ENCODE measurements at places on chromosomes 16 and 17. TPM values are rescaled to one million over a fixed set of nuclear protein-coding genes. Genes with fewer than 3 reads are reported as not detected.

DNA sequence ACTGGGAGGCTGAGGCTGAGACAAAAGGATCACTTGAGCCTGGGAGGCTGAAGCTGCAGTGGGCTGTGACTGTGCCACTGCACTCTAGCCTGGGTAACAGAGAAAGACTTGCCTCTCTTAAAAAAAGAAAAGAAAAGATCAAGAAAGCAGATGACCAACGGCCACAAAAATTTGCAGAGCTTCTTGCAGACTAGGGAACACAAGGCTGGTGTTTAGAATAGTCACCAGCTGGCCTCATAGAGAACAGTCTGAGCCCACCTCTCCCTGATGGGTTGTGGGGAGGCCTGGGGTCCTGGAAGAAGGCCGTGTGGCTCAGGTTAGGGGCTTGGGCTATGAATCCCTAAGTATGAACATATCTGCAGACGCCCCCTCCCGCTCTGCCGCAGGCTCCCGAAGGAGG is 73.7 kb upstream of the MED9 start:
- peaks cover 3% of the 10 kb centered on the region for H3K36me3 ChIP-seq
- no peak for DNase-seq
- peaks cover 10% of the 10 kb centered on the region for H3K4me1 ChIP-seq
- H3K27ac ChIP-seq: no peak overlapping the region
- no peak overlapping the region for H3K4me3 ChIP-seq

- H3K27me3 ChIP-seq: no peaks in the 10 kb centered on the region
- no peak for DNase-seq
- peak overlapping the region; percentile 96 for H3K27ac ChIP-seq
- H3K36me3 ChIP-seq: no peaks in the 10 kb centered on the region
- H3K4me1 ChIP-seq: peaks cover 58% of the 10 kb centered on the region
Observed at GRCh38 chr16:13957197-13958078, 37.5 kb downstream of the ERCC4 start.

DNA sequence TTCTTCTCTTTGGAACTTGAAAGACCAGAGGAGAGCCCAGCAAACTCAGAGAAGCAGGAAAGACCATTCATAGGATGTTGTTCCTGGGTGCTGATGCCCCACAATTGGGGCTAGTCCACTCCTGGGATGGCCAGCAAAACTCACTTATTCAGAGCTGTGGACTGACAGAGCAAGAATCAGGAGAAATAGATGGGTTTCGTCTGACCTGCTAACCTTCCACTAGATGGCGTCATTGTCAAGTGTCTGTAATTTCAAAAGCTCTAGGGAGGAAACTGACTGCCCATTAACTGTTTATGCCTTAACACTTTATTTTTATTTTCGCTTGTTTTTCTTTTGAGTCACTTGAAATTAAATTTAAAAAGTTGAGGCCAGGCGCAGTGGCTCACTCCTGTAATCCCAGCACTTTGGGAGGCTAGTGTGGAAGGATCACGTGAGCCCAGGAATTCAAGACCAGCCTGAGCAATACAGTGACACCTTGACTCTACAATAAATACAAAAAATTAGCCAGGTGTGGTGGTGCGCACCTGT is 28.7 kb upstream of the MILR1 start:
- no peaks in the 10 kb centered on the region for H3K36me3 ChIP-seq
- no peaks in the 10 kb centered on the region for H3K4me1 ChIP-seq
- H3K27ac ChIP-seq: no peak overlapping the region
- no peak overlapping the region for H3K4me3 ChIP-seq

DNA sequence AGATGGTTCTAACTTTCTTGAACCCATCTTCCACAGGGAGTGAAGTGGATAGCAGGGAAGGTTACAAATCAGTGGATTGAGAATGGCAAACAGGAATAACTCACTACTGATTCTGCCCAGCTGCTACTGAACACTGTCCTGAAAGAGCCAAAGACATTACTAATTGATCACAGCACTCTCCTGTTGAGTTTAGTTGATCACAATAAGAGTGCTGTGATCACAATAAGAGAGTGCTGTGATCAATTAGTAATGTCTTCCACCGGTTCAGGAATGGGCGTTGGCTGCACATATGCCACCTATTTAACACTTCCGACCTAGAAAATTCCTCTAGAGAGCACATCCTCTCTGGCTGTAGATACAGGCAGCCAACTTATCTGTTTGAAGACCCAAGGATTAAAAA is 11.4 kb downstream of the CFAP97D1 start:
- no peaks in the 10 kb centered on the region for H3K27me3 ChIP-seq
- H3K27ac ChIP-seq: no peak overlapping the region
- no peak overlapping the region for H3K4me3 ChIP-seq
- H3K36me3 ChIP-seq: peaks cover 6% of the 10 kb centered on the region
- no peaks in the 10 kb centered on the region for H3K4me1 ChIP-seq

DNA sequence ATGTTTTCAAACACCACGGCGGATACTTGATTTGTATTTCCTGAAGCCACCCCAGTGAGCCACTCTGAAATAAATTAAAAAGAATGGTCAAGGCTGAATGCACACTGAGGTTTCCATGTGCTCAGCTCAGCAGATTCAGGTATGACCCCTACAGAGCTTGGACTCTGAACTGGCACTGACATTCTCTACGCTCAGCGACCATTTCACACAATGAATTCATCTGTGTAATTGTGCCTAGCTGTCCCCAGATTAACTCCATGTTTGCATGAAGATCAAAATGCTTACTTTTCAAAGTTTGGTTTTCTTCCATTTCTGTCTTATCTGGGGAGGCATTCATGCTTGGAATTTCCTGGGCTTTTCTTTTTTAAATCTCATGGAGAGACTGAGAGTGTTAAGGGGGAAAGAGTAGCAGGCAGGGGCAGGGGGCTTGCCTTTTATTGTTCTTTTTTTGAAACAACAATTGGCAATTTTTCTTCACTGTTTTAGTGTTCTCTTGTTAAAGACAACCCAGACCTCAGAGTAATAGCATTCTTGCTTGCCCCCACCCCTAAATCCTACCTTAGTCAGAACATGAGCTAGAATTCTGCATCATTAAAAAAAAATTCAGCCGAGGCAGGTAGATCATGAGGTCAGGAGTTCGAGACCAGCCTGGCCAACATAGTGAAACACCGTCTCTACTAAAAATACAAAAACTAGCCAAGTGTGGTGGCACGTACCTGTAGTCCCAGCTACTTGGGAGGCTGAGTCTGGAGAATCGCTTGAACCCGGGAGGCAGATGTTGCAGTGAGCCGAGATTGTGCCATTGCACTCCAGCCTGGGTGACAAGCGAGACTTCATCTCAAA is 85.5 kb upstream of the HNF1B start:
- no peak for DNase-seq
- no peak overlapping the region for H3K4me3 ChIP-seq
- H3K27ac ChIP-seq: no peak overlapping the region

- H3K27me3 ChIP-seq: peaks cover 2% of the 10 kb centered on the region
- H3K4me1 ChIP-seq: peaks cover 3% of the 10 kb centered on the region
- H3K4me3 ChIP-seq: no peak overlapping the region
- H3K27ac ChIP-seq: no peak overlapping the region
- no peak for DNase-seq
Observed at GRCh38 chr16:59878479-59878878, 1144.4 kb upstream of the GOT2 start.

GRCh38 chr16:68097088-68097487 is 11.9 kb downstream of the NFATC3 start:
- no peak overlapping the region for H3K27ac ChIP-seq
- DNase-seq: no peak
- H3K27me3 ChIP-seq: no peaks in the 10 kb centered on the region
- peaks cover 30% of the 10 kb centered on the region for H3K4me1 ChIP-seq

DNA sequence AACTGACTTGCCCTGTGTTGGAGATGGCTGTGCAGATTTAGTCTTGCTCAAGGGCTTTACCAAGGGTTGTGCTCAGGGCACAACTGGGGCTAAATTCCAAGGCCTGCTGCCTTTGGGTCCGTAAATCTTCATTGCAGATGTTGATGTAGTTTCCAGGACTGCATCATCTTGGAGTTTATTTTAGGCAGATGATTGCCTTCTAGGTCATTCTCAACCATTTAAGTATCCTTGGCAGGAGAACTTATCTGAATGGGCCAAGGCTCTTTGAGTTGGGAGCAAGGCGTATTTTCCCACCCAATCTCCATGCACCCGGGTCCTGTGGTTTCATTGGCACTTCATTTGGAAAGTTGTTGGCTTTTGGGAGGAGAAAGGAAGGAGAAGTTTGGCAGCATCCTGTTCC is 200.3 kb downstream of the MSI2 start:
- DNase-seq: no peak
- H3K4me1 ChIP-seq: peaks cover 16% of the 10 kb centered on the region
- no peak overlapping the region for H3K27ac ChIP-seq
- no peaks in the 10 kb centered on the region for H3K27me3 ChIP-seq

- peak overlapping the region; percentile 99 for H3K27ac ChIP-seq
- peaks cover 73% of the 10 kb centered on the region for H3K4me1 ChIP-seq
- H3K4me3 ChIP-seq: peak overlapping the region; percentile 20
- peaks cover 6% of the 10 kb centered on the region for H3K36me3 ChIP-seq
- H3K27me3 ChIP-seq: no peaks in the 10 kb centered on the region
- no peak for DNase-seq
Observed at GRCh38 chr16:72876221-72876620, 171.7 kb downstream of the ZFHX3 start.

GRCh38 chr17:56756536-56756935 is 77.2 kb downstream of the C17orf67 start:
- H3K27me3 ChIP-seq: no peaks in the 10 kb centered on the region
- H3K27ac ChIP-seq: peak overlapping the region; percentile 81
- no peak overlapping the region for H3K4me3 ChIP-seq
- peaks cover 21% of the 10 kb centered on the region for H3K4me1 ChIP-seq

DNA sequence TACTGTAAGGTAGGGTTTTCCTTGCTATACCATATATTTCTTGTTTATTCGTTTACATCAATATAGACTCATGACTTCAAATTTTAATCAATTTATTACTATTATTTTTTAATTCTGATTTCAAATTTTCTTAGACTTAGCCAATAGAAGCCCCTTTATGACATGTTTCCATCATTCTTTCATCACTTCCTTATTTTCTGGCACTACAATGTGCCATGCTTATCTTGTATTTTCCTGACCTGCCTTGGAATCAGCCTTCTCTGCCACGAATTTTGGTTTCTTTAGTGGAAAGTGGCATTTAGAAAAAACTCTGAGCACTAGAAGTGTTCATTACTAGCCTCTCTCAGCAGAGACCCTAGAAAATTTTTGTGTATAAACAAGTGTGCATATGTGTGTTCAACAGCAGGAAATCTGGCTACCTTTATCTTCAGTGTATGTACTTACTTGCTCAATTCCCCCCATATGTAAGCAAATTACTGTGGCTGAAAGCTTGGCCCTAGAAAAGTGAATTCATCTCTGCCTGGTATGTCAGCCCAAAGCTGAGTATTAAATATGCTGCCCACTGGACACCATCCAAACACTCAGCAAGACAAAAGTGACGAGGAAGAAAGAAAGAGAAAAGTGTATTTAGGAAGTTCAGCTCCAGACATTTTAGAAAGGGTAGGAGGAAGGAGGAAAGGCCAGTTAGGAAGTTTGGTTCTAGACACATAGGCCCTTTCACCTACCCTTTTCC is 4.0 kb downstream of the STXBP4 start:
- no peak for DNase-seq

DNA sequence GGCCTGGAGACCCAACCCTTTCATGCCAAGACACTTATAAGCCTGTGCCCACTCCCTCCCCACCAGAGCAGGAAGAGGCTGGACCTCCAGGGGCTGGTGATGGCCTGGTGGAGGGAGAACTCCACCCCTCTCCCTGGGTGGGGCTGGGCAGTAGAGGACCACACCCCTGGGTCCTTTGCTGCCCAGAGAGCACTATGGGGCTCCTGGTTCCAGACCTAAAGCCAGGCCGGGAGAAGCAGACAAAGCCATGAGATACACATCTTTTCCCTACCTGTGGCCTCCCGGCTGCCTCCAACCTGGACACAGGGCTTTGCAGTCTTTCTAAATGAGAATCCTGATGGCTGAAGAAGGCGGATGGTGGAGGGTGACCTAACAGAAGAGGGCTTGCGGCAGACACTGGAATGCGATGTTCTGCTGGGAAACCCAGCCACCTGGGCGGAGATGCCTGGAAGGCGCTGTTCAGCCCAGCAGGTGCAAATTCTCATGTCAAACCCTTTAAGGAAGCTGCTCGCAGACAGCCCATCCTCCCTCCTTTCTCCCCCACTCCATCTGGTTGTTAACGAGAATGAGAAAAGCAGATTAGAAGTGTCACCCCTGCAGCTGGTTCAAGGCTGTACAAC is 43.9 kb upstream of the KIFC3 start:
- H3K4me1 ChIP-seq: peaks cover 47% of the 10 kb centered on the region
- H3K4me3 ChIP-seq: no peak overlapping the region
- no peak overlapping the region for H3K27ac ChIP-seq
- no peaks in the 10 kb centered on the region for H3K27me3 ChIP-seq
- DNase-seq: no peak

DNA sequence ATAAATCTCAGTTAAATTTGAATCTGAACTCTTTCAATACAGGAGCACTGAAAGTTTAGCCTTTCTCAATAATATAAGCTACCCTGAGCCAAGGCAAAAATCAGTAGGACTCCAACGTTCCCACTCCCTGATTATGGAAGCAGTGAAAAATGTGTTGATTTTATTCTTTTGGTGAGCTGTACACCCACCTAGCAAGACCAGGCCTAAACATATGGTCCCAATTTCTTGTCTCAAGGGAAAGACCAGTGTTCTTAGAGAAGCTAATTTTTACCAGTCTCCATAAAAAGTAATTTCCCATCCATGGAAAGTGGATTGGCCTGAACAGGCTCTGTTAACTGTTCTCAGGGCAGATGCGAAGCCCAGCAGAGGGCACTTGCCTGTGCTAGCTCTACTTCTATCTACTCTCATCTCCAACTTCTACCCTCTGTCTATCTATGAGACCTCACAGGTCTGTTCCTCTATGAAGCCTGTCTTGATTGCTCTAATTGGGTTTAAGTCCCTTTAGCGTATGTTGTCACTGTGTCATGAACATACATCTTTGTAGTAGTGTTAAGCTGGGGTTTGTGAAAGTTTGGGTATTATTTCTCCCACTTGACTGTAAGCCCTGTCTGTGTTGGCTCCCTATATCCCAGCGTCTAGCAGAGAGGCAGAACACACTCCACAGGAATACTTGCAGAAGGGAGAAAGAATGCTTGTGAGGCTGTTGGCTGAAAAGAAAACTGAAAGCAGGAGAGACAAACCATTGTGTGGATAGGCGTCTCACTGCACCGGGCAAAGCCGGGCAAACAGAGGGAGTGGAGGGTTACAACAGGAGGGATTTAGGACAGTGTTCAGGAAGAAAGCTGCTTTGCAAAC is 167.1 kb upstream of the MAF start:
- DNase-seq: no peak
- no peak overlapping the region for H3K4me3 ChIP-seq
- peaks cover 30% of the 10 kb centered on the region for H3K4me1 ChIP-seq
- H3K27me3 ChIP-seq: no peaks in the 10 kb centered on the region
- H3K36me3 ChIP-seq: no peaks in the 10 kb centered on the region
- no peak overlapping the region for H3K27ac ChIP-seq

- H3K27ac ChIP-seq: peak overlapping the region; percentile 87
- H3K27me3 ChIP-seq: no peaks in the 10 kb centered on the region
Observed at GRCh38 chr16:11977376-11978041, 975 bp downstream of the SNX29 start.

GRCh38 chr17:49513044-49513395 is 17.9 kb downstream of the NGFR start:
- DNase-seq: peak; percentile 82
- H3K36me3 ChIP-seq: no peaks in the 10 kb centered on the region
- peaks cover 3% of the 10 kb centered on the region for H3K27me3 ChIP-seq
- H3K4me3 ChIP-seq: no peak overlapping the region

GRCh38 chr17:79670537-79671084 is 59.8 kb upstream of the RBFOX3 start:
- no peaks in the 10 kb centered on the region for H3K4me1 ChIP-seq
- peaks cover 4% of the 10 kb centered on the region for H3K36me3 ChIP-seq

The CNTNAP4 gene
- not detected for total RNA-seq

The SLC2A4 gene
- 0.30 TPM for total RNA-seq

The ITFG1 gene
- total RNA-seq: 93.5 TPM

The OR2C1 gene
- not detected for total RNA-seq

The DPEP2 gene
- not detected for total RNA-seq

Measured in chondrocyte (in vitro differentiated cells).